ENCODE measurements at places on chromosomes 2 and 18.

GRCh38 chr2:138023298-138023697 is 59.0 kb downstream of the HNMT start:
- no peak for DNase-seq

GRCh38 chr2:140023291-140023690 is 1243.1 kb upstream of the NXPH2 start:
- no peak for DNase-seq

DNA sequence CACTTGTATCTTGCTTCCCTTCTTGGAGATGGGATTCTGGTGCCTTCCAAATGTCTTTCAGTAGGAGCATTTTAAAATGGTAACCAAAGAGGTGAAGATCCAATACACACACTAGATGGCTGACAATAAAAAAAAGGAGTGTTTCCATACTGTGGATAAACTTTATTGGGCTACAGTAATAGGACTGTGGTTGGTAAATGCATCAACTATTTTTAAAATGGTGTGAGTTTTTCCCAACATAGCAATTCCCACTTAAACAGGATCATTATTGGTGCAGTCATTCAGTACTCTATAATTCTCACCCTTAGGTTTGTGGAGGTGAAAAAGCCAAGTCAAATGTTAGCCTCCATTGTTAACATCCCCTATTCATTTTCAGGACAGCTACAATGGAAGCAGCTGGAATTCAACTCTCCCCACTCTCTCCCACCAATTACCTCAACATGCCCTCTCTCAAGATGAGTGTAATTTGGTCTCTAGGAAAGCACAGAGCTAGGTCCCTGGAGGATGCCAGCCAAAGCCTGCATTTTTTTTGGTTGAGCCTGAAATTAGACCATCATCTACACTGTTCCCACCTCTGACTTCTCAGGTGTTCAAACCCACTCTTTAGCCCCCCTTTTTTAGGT is 273.3 kb downstream of the TCF4 start:
- no peak for DNase-seq

DNA sequence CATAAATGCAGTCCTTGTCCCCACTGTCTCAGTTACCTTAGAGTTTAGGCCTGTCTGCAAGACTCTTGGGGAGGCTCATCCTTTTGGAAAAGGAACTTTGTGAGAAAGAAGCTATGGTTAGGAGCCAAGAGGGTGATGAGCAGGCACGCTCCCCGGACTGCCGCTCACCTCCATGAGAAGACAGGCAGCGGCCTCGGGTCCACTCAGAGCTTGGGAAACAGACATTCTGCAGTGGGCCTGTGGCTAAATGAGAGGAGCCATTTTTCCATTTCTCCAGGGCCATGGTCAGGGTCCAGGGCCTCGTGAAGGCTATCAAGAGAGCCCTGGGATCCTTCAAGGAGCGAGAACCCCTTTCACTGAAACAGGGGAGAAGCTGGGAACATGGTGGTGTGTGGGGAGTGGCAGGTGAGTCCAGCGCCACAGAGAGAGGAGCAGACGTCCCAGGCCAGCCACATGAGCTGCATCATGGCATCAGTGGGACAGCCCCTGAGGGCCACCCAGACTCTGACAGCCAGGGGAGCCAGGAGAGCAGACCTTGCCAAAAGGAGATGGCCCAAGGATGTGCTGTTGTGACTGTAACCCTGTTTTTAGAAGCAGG is 4.0 kb upstream of the TEX51 start:
- no peak for DNase-seq

DNA sequence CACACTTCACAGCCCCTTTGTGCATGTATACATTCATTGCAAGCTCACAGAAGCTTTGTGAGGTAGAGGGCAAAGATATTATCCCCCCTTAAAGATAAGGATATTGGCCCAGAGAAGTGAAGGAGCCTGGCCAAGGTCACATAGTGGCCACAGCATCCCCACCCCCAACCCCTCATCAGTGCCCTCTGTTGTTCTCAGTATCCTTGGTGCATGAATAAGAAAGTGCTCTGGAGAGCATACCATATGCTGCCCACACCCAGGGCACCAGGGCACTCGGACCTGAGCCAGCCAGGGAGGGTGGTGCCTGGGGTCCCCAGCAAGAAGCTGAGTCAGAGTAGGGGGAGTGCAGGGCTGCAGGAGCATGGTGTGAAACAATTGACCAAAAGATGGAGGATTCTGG is 3.3 kb downstream of the DYSF start:
- DNase-seq, result no peak

- no peak for DNase-seq
Observed at GRCh38 chr2:112465382-112465781, 16.6 kb upstream of the TTL start.

DNA sequence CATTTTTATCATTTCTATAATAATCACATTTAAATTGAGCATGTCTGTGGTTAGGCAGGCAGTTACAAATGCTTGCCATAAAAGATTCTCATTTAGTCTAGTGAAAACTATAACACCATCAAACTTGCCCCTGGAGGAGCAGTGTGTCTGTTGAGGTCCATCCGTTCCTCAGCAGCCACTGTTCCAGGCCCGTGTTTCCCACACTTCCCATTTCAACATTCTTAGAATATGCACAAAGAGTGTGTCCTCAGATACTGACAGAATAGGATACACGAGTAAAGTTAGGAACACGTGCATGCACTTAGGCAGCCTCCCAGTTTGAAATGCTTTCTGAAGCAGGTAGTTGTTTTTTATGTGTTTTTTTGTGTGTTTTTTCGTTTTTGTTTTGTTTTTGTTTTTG is 39.9 kb downstream of the NCK2 start:
- no peak for DNase-seq

DNA sequence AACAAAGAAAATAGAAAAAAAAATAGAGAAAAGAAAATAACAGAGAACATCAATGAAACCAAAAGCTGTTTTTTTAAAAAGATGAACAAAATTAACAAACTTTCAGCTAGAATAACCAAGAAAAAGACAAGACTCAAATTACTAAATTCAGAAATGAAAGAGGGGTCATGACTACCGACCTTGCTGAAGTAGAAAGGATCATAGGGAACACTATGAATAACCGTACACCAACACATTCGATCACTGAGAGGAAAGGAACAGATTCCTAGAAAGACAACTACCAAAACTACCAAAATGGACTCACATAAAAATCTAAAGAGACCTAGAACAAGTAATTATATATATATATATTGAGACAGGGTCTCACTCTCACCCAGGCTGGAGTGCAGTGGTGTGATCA is 37.4 kb upstream of the DTNB start:
- no peak for DNase-seq

DNA sequence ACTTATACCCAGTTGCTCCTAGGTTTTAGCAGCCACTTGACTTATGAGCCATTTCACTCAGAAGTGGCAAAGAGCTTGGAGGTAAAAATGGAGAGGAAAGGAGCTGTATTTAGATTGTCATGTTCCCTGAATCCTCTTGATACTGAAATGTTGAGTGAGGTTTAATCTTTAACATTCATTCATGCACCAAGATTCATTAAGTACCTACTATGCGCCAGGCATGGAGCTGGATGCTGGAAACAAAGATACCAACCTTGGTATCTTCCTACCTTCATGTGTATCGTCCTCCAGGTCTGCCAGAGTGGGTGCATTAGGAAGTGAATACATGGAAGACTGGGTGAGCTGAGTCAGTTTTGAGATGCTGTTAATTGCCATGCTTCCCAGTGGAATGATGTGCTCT is 23.7 kb downstream of the TPGS2 start:
- DNase-seq, result no peak

- DNase-seq, result no peak
Observed at GRCh38 chr2:80014637-80015036, 289.9 kb downstream of the LRRTM1 start.

GRCh38 chr2:20141806-20142205 is 83.1 kb downstream of the SDC1 start:
- no peak for DNase-seq

GRCh38 chr2:125554956-125555355 is 1101.0 kb upstream of the GYPC start:
- no peak for DNase-seq

- DNase-seq, result no peak
Observed at GRCh38 chr2:216118474-216118873, 9.3 kb downstream of the XRCC5 start.
